ENCODE measurements at places on chromosomes 4 and X. TPM values are rescaled to one million over a fixed set of nuclear protein-coding genes. Genes with fewer than 3 reads are reported as not detected.
A peak's percentile ranks its signal among the peaks of the same experiment; 100 is the strongest.

- H3K36me3 ChIP-seq: no peaks in the 10 kb centered on the region
- no peak overlapping the region for H3K4me3 ChIP-seq
- no peak overlapping the region for H3K27ac ChIP-seq
Measured at GRCh38 chrX:41445171-41445570, 2.0 kb upstream of the NYX start.

DNA sequence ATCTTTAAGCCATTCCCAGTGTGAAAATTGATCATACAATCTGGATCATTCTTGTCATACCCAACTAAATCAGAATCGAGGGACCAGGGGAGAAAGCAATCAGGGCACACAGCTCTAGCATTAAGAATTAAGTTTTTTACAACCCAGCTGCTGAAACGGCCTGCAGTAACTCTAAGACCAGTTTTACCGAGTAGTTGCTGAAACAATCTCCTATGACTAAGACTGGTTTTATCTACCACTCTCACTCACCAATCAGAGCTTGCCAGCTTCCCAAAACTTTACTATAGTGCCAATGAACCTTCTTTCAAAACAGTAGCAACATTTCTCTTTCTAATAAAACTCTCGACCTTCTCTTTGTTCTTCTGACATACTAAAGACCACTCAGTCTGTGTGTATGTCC lies 2.8 kb upstream of the SAP30 start:
- H3K4me3 ChIP-seq: peak overlapping the region; percentile 15
- H3K36me3 ChIP-seq: no peaks in the 10 kb centered on the region
- peak overlapping the region; percentile 59 for H3K27ac ChIP-seq
- peak; percentile 24 for DNase-seq

PRMT9 gene
- total RNA-seq: 8.2 TPM

USP26 gene
- not detected for total RNA-seq

GRCh38 chrX:108699368-108699767 lies 37.0 kb downstream of the IRS4 start:
- H3K36me3 ChIP-seq: no peaks in the 10 kb centered on the region
- H3K27ac ChIP-seq: no peak overlapping the region
- H3K27me3 ChIP-seq: no peaks in the 10 kb centered on the region
- H3K4me3 ChIP-seq: no peak overlapping the region
- no peaks in the 10 kb centered on the region for H3K4me1 ChIP-seq
- peak; percentile 42 for DNase-seq

GRCh38 chrX:138191998-138192397 lies 519.5 kb downstream of the FGF13 start:
- H3K4me1 ChIP-seq: no peaks in the 10 kb centered on the region
- DNase-seq: no peak
- H3K4me3 ChIP-seq: no peak overlapping the region
- H3K27ac ChIP-seq: no peak overlapping the region
- no peaks in the 10 kb centered on the region for H3K36me3 ChIP-seq
- no peaks in the 10 kb centered on the region for H3K27me3 ChIP-seq

DNA sequence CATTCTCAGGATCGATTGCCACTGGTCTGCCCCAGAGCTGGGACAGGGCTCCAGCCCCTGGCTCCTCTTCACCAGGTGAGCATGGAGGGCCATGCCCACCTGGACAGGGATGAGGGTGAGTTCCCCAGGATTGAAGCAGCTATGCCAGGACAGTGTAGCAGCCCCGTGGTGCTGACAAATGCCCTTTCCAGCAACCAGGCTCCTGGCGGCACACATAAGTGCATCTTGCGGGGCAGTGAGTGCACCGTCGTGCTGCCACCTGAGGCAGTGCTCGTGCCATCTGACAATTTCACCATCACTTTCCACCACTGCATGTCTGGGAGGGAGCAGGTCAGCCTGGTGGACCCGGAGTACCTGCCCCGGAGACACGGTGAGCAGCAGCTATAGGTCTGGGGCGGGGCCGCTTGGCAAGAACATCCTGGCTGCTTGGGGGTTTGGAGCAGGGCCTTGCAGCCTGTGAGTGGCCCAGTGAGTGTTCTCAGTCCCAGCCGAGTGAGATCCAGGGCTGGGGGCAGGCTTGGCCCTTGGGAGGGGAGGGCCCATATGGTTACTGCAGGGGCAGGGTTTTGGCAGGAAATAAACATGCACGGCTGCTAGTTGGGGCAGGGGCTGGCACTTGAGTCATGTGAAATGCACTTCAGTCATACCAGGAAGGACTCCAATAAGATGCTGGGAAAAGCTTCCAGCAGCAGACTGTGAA lies 6.1 kb downstream of the IL9R start:
- no peaks in the 10 kb centered on the region for H3K4me1 ChIP-seq
- H3K4me3 ChIP-seq: no peak overlapping the region
- DNase-seq: no peak
- H3K27ac ChIP-seq: no peak overlapping the region
- H3K36me3 ChIP-seq: no peaks in the 10 kb centered on the region

GRCh38 chrX:7218321-7219152 lies 70.6 kb upstream of the PUDP start:
- no peak overlapping the region for H3K4me3 ChIP-seq
- no peaks in the 10 kb centered on the region for H3K36me3 ChIP-seq
- H3K27ac ChIP-seq: no peak overlapping the region
- no peaks in the 10 kb centered on the region for H3K27me3 ChIP-seq
